ENCODE measurements at places on chromosomes 1 and 21. TPM values are rescaled to one million over a fixed set of nuclear protein-coding genes. Genes with fewer than 3 reads are reported as not detected.

Gene AADACL3
- not detected for total RNA-seq

Gene FCAMR
- not detected for total RNA-seq

Gene COL11A1
- total RNA-seq = 76.5 TPM

Gene THEM5
- total RNA-seq = not detected

Gene TNNI3K
- total RNA-seq = 5.1 TPM

Gene NBPF4
- total RNA-seq = not detected

Gene ADORA1
- 1.4 TPM for total RNA-seq

Gene S100A12
- total RNA-seq = 5.6 TPM

Gene PGBD5
- total RNA-seq = 2.5 TPM

Gene CR2
- total RNA-seq = 0.63 TPM

Gene GSTM5
- total RNA-seq = 18.2 TPM

Gene MNDA
- 9.0 TPM for total RNA-seq

Gene SPATA1
- total RNA-seq = 1.2 TPM

Gene KPRP
- not detected for total RNA-seq

Gene PADI1
- 0.16 TPM for total RNA-seq

Gene SPRR2E
- not detected for total RNA-seq

All from urinary bladder (tissue), 4 donors.